Dorsolateral prefrontal cortex (tissue), 122 donors: ENCODE measurements at places on chromosomes 5 and 9.

GRCh38 chr9:88692827-88693226 lies 157.8 kb downstream of the NXNL2 start:
- DNase-seq = no peak

DNA sequence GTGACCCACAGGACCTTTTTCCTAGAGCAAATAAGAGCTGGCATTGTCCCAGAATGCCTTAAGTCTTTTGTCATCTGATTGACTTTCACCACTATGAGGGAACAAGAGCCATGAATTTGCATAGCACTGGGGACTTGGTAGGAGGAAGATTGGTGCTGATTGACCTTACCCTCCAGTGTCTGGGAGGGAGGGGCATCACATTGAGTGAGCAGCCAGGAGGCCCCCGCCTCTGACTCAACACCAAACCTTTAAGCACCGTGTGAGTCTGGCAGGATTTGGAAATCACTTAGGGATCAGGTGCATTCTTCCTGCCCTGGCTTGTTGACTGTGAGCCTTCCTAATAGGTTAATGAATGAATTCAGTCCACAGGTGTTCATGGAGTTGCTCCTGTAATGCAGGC lies 40.7 kb downstream of the WNK2 start:
- DNase-seq = no peak

DNA sequence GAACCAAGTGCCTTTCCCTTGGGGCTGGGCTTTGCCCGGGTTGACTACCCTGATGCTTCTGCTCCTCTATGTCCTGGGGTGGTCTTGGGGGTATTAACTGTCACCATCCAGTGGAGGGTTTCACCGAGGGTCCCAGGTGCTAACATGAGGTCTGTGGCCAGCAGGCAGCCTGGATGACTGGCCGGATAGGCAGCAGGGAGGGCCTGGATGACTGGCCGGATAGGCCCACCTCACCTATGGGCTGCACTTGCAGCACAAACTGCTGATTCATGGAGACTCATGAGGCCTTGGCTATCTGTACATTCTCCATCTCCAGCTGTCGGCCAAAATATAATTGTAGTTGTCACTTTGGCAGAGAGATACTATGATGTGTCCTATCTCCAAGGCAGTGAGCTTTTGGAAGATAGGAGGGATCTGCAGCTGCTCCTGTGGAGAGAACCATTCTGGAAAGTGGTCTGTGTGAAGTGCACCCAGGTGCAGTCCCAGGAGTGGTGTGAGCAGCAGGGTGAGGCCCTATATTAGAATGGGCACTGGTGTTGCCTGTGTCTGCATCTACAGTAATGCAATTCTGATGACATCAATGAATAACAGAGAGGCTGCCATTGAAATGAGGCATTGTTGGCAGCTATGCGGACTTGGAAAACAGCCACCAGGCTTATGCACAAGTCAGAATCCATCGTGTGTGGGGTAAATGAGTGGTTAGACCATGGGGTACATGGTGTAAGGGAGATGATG lies 26.3 kb upstream of the CDKN2AIPNL start:
- DNase-seq = peak; percentile 36

DNA sequence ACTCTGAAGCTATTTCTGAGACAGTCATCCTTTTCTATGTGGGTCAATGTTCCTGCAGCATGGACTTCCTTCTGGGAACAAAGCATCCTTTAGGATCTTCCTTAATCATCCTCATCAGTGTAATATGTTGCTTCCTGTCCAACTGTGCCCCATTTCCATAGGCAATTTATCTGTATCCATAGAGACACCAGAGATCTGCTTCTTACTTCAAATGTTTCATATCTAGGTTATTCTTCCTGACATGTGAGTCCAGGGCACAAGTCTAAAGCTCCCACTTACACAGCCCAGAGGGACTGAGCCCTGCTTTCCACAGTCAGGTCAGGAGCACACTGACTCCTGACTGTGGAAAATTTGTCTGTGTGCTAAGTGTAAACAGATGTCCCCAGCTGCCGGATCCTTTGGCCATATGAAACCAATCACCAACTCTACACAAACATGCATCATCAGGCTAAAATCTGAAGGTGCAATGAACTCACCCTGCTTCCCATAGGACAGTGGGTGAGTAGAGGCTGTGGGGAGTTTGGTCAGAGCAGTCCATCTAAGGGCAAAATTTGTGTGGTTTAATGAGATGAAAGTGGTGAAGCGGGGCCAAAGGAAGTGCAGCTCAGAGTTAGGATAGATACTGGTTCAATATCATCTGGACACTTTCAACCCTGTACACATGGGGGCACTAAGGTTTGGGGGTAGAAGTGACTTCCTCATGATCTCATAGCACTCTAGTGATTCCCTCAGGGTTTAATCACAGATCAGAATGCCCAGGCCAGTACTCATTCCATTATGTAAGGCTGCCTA lies 85.2 kb upstream of the TNC start:
- no peak for DNase-seq

GRCh38 chr5:133340002-133340755 lies 272.2 kb downstream of the FSTL4 start:
- no peak for DNase-seq

DNA sequence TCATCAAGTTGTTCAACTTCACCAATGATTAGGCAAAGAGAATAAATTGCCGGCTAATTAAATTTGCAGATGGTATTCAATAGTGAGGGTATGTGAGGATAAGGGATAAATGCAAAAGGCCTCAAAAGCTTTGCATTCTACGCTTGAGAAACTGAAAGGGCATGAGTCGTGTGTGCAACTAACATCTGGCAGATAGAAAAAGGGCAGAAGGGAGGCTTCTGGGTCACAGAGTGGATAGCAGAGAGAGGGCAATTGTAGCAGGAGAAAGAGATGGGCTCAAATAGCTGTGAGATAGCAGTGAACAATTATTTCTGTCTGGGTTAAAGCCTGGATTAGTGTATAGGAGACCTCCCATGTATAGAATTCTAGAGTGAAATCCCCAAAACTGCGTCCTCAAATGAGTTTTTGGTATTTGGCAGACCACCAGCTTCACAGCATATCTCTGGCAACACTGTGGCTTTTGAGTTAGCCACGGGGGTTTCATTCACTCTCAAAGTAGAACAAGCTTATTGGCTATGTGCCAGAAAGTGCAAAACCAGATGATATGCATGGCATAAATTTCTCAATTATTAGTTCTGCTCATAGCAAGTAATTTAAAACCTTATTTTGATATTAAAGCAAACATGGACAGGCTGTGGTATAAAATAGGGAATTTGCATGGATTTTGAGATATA lies 586.3 kb downstream of the BRINP1 start:
- DNase-seq = no peak

DNA sequence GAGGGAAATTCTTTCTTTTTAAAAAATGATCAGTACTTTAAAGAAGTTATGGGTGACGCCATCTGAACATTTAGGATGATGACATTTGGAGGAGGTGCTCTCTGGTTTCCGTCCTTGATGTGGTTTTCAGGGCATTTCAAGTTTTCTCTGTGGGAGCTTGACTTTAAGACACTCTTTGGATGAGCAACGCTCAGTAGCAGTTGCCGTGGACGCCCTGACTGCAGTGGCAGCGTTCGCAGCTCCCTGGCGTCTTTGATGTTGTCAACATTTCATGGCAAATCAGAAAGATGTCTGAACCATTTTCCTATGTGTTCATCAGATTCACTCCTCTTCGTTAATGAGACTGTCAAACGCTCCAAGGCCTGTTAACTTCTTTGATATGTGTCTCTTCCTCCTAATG lies 86.1 kb downstream of the ZNF354C start:
- no peak for DNase-seq
